Ascending aorta (tissue), 2 donors: ENCODE measurements at places on chromosomes 7 and 10.

DNA sequence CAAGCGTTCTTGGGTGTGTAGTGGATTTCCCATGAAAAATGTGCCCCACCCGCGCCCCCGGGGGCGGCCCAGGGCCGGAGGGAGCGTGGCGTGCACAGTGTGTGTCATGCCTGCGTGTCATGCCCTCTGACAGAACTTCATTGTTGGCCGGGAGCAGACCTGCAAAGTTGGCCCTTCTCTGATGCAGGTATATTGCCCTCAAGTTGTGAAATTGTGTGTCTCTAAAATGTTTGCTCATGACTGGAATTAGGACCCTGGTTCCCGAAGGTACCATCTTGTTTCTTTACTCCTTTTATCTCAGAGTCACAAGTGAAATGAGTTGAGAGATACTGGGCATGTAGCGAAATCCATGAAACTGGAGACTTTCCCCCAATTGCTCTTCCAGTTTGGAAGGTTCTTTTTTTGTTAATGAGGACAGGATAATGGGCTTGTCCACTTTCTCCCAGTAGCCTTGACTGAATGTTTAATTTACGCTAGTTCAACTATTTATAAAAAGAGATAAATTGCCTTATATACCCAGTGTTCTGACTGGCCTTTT is 26.2 kb downstream of the ADK start:
- peak; percentile 76 for DNase-seq

- DNase-seq: no peak
These were observed 5.8 kb downstream of the BHLHA15 start for GRCh38 chr7:98216941-98217622.

DNA sequence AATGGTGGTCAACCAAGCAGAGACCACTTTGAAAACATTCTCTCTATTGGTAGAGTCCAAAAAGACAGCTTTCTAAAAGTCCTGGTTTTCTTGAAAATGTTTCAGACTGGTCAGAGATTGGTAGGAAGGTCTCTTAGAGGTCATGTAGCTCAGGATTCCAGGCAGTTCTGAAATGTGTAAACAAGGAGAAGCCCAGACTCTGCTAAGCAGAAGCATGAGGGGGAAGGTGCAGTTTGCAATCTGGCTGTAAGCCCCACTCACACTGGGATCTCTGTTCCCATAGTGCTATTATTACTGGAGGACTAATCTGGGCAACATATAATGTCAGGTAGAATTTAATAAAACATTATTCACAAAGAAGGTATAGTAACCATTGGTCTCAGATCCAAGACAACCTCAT is 101.1 kb downstream of the MAGI2 start:
- no peak for DNase-seq

GRCh38 chr7:66306243-66306642 is 101.1 kb downstream of the TPST1 start:
- DNase-seq: no peak

DNA sequence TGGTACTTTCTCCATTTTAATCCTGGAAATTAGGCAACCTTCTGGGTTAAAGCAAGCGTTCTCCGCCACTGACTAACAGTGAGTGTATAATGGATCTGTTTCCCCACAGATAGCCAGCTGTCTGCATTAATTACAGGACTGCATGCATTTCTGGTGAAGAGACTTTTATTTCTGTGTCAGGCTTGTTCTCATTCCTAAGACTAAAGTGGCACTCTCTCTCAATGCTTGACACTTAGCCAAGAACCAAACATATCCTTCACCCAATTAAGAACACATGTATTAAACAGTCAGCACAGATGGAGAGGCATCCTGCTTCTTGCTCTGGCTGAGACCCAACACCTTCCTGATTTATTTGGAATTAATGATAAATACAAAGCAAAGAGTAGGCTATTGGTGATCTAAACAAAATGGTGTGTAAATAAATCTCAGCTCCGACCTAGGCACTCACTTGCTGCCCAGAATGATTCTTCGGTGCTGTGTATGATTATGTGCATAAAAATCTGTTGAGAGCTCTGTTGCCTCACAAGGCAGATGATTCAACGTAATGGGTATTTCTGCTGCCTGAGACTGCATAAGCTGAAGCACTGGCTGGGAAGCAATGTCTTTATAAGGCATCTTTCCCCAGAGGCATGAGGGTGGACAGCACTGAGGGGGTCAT is 16.8 kb downstream of the CALU start:
- peak; percentile 77 for DNase-seq

DNA sequence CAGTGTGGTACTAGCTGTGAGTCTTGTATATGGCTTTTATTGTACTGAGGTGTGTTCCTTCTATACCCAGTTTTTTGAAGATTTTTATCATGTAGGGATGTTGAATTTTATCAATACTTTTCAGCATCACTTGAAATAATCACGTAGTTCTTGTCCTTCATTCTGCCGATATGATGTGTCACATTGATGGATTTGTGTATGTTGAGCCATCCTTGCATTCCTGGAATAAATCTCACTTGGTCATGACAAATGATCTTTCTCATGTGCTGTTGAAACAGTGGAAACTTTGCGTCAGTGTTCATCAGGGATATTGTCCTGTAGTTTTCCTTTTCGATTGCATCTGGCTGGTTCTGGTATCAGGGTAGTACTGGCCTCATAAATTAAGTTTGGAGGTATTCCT is 7.1 kb upstream of the PRKAR1B start:
- DNase-seq: no peak

- DNase-seq: no peak
These were observed 61.1 kb upstream of the NPSR1 start for GRCh38 chr7:34596887-34597286.

GRCh38 chr10:89867964-89868363 is 166.6 kb downstream of the KIF20B start:
- no peak for DNase-seq

- DNase-seq: no peak
These were observed 127.2 kb upstream of the SP4 start for GRCh38 chr7:21300692-21301091.
